ENCODE measurements at places on chromosomes 2 and 18.

DNA sequence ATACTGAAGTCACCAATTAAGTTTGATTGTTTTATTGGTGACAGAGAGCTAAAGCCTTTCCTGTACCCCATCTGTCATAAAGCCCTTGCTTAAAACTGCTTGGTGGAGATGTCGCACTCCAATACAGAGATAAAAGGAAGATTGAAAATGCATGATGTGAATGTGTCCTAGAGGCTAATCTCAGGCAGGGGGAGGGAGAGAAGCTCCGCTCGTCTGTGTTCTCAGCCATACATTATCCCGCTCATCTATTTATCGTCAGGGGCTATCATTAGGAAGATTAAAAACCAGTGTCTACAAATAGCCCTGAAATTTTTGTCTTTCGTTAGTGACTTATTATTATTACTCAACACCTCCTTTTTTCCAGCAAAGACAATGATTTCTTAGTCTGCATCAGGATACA, 110.3 kb downstream of the CMPK2 start:
- no peak for DNase-seq
- peaks cover 11% of the 10 kb centered on the region for H3K4me1 ChIP-seq
- H3K27me3 ChIP-seq = peaks cover 36% of the 10 kb centered on the region
- H3K36me3 ChIP-seq = no peaks in the 10 kb centered on the region

DNA sequence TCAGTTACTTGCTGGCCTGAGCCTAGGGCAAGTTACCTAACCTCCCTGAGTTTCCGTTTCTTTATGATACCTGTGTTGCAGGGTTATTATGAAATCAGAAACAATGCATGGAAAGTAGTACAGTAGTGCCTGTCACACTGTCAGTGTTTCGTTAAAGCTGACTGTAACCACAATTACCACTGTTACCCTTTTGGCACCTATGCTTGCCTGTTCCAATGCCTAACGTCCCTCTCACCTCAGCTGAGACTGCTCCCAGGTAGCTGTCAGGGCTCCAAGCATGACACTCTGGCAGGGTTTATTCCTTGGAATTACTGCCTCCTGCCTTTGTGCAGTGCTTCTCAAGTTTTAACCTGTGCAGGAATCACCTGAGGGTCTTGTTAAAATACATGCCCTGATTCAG, 135.2 kb upstream of the RBMS1 start:
- H3K4me1 ChIP-seq = peaks cover 25% of the 10 kb centered on the region
- DNase-seq = no peak
- H3K36me3 ChIP-seq = no peaks in the 10 kb centered on the region
- H3K27ac ChIP-seq = no peak overlapping the region

DNA sequence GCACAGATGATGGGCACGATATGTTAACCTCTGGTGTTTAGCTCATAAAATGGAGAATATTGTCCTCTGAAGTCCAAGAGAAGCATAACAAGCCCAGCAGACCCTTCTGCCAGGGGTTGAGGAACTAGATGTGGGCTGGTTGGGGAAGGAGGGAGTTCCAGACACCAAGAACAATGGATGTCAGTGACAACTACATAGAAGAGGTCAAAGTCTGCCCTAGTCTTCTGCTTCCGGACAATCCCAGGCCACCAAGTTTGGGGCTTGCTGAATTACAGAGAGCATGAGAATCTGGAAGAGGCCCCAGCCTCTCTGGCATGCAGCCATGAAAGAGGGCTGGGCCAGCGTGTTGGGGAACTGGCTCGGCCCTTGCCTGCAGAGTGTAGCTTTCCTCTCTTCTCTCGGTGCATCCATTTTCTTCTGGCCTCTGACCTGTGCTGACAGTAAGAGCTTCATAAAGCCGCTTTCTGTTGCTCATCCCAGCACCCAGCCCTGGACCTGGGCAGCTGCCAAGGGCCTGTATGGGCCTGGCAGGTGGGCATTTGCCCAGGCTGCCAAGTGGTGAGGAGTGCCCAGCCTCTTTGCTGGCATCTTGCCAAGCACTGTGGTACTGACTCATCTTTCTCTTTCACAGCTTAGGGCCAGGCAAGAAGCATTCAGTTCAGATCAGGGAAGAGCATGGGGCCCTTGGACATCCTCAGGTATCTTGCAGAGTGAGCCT, 14.6 kb upstream of the LAPTM4A start:
- H3K36me3 ChIP-seq = no peaks in the 10 kb centered on the region
- H3K4me1 ChIP-seq = peaks cover 32% of the 10 kb centered on the region
- peak; percentile 53 for DNase-seq
- H3K27ac ChIP-seq = peak overlapping the region; percentile 58

GRCh38 chr2:15043336-15044058, 411.0 kb downstream of the LRATD1 start:
- DNase-seq = no peak
- H3K4me3 ChIP-seq = no peak overlapping the region
- H3K27ac ChIP-seq = no peak overlapping the region
- no peaks in the 10 kb centered on the region for H3K36me3 ChIP-seq
- no peaks in the 10 kb centered on the region for H3K27me3 ChIP-seq

All from left ventricle myocardium inferior (tissue), 1 donor.